Ecto neural progenitor cell (in vitro differentiated cells): ENCODE measurements at places on chromosomes 5 and 9.

DNA sequence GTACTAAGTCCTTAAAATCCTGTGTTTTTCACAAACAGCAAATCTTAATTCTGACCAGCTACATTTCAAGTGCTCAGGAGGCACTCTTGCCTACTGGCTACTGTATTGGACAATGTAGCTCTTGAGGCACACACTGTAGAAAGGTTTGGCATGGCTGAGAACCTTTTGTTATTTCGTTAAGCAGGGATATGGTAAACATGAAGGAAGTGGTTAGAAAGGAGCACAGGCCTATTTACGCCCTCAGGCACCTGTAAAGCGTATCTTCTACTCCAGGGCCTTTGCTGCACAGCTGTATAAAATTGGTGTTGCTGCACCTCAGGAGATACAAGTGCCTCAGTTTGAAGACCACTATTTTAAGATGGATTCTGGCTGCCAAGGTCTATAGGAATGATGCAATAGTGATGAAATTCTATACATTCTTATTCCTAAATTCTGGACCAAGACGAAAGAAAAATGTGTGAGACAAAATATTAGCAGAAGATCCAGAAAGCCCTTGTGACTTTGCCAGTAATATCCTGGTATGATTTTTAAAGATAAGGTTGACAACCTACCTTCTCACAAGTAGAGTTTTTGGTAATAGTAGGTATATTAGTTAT, 9.3 kb upstream of the OTULIN start:
- no peak for DNase-seq

DNA sequence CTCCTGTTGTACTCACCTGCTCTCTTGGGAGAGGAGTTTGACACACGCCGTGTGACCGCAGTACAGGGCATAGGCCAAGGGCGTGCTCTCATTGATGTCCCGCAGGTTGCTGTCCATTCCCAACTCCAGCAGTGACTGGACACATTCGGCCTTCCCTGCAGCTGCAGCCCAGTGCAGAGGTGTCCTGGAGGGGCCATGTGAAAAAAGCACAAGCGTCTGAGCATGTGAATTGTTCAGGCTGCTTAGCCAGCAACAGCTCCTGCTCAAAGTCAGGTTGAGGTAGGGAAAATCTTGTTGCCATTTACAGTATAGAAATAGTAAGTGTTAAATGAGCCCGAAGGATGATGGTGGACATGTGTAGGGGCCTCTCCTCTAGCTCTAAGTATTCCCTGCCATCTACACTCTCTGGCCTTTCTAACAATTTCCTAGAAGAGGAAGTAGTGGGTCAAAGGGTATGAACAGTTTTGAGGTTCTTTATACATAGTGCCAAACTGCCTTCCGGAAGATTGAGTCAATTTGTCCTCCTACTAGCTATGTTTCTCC, 116.5 kb downstream of the ANKRD55 start:
- DNase-seq = no peak

- DNase-seq = no peak
Observed at GRCh38 chr9:133848471-133849109, 110.4 kb upstream of the SARDH start.

DNA sequence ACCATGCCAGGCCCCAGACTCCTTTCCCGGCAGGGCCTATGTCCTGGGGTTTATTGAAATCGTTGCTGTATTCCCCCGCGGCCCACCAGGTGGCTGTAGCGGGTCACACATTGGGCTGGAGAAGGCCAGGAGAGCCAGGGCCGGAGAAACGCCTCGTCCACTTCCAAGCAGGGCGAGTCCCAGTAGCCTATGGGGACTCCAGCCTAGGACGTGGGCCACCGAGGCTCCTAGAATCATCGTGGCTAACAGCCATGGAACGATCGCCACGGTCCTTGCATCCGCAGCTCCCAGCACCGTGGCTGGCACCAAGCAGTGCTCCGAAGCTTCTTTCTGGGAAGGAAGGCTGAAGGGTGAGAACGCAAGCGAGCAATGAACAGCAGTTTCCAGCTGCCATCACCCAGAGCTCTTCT, 87.7 kb downstream of the ENTREP1 start:
- peak; percentile 89 for DNase-seq

DNA sequence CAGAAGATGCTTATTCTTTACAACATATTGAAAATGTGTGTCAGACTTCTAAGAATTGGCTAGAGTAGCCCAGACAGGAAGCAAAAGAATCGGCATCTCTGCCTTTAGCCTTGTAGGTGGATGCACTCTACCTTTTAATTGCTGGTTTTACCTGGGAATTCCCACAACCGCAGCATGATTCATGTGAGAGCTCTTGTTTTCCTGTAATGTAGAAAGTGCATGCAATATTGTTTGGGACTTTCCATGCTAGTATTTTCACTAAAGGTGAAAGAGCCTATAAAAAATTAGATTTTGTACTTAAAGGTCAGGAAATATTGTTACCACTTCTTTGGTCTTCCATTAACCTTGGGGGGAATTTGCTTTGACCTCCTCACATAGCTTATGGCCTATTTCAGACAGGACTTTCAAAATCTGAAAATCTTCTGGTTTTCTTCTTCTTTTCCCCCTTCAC, 89.8 kb downstream of the NTRK2 start:
- DNase-seq = no peak

DNA sequence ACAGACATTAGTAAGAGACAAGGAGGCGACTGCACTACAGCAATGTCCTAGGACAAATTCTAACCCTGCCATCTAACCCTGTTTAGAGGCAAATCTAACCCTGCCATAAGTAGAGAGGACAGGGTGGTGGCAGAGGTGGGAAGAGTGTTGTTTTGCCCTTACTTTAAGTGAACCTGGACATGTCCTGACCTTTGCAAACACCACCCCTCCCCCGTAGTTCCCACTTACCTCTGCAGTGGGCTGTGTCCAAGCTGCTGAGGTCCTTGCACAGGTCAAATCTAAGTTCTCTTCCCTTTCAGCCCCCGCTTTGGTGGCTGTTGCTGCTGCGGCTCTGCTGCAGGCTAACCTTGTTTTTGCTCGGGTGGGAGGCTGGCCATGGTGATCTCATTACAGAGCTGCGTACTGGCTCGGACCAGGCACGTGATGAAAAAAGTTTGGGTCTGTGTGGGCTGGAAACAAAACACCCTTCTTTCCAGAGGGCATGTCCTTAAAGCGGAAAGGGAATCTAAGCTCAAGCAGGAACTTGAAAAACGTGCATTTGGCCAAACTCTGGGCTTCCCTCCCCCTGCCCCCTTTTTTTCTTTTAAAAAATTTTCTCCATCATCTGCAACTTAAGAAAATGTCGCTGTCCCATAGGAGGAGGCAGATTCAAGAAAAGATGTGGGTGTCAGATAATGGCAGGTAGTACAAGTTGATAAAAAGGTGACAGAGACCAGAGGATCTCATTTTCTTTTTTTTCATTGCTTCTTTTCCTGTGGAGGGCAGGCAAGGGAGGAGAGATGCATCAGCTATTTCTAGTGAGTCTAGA, at the start of gene FAXDC2:
TSS of gene FAXDC2 (minus strand) at position 349 of the 808 bp plus-strand sequence. CDS start 12,425 bp downstream, outside the sequence.
- peak; percentile 80 for DNase-seq

DNA sequence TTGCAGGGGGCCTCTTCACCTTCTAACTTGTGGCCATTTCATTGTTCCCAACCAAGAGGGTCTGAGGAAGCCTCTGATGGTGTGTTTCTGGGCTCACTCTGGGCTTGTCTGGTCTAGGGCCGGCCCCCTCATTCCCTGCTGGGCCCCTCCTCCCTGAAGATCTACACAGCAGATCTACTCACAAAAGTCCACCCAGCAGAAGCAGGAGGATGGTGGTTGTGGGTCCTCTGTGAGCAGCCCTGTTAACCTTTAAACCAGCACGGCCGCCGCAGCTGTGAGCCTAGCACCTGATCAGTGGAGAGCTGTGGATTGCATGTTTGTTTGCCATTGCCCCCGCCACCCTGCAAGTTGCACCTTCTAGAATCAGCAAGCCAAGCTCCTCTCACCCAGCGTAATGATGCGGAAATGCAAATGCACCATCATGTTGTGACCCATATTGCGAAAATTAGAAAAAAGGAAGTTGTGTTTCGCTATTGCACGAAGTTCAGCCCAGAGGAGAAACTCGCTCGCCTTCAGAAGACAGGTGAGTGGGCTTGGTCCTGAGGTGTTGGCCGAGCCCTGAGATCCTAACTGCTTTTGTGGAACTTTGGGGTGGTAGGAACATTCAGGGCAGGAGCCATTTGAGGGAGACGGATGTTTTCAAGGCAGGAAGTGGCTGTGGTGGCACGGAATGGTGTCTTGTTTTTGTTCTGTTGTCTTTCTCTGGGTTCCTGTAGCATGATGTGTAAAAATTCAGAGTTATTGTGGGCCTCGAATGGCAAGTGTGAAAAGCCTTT, 16.7 kb downstream of the FGD3 start:
- DNase-seq = no peak

DNA sequence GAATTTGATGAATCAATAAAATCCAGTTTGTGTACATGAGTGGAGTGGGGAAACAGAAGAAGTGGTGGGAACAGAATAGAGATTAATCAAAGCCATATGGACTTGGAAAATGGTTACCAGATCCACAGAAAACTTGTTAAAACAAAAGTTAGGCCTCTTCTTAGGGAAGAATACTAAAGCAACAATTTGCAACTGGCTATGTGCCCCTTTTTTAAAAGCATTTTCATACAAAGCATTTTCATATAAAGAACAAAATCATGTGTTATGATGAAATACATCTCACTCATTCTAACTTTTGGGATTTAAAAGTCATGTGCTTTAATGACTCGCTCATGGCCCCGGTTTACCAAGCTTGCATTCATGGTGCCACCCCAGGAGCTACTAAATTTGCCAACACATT, 276.9 kb downstream of the EFNA5 start:
- no peak for DNase-seq

DNA sequence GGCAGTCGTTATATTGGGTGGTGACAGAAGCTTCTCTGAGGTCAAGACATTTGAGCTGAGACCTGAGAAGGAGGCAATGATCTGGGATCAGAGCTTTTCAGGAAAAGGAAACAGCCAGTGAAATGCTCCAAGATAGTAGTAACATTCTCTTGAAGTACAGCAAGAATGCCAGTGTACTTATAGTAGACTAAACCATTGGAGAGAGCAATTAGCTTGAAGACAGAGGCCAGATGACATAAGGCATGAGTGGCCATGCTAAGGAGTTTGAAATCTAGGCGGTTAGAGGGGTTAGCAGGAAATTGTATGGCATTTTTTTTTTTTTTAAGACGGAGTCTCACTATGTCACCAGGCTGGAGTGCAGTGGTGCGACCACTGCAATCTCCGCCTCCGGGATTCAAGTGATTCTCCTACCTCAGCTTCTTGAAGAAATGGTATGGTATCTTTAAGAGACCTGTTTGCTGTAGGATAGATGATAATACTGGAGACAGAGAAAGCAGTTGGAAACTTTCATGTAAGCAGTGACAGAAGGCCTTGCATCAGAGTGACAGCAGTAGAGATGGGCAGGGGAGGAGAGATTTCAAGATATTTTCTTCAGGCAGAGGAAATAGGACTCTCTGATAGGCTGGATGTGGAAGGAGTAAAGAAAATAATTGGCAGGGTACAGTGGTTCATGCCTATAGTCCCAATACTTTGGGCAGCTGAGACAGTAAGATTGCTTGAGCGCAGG, 482.2 kb upstream of the PAPPA start:
- no peak for DNase-seq

- no peak for DNase-seq
Observed at GRCh38 chr5:76794871-76795270, 24.0 kb upstream of the F2RL1 start.

- DNase-seq = no peak
Observed at GRCh38 chr5:86716121-86716520, 98.4 kb downstream of the COX7C start.
